ENCODE measurements at places on chromosomes 11 and 22. TPM values are rescaled to one million over a fixed set of nuclear protein-coding genes. Genes with fewer than 3 reads are reported as not detected.
A peak's percentile ranks its signal among the peaks of the same experiment; 100 is the strongest.

GRCh38 chr22:30878516-30879414 is 89.8 kb downstream of the MORC2 start:
- DNase-seq = no peak

DNA sequence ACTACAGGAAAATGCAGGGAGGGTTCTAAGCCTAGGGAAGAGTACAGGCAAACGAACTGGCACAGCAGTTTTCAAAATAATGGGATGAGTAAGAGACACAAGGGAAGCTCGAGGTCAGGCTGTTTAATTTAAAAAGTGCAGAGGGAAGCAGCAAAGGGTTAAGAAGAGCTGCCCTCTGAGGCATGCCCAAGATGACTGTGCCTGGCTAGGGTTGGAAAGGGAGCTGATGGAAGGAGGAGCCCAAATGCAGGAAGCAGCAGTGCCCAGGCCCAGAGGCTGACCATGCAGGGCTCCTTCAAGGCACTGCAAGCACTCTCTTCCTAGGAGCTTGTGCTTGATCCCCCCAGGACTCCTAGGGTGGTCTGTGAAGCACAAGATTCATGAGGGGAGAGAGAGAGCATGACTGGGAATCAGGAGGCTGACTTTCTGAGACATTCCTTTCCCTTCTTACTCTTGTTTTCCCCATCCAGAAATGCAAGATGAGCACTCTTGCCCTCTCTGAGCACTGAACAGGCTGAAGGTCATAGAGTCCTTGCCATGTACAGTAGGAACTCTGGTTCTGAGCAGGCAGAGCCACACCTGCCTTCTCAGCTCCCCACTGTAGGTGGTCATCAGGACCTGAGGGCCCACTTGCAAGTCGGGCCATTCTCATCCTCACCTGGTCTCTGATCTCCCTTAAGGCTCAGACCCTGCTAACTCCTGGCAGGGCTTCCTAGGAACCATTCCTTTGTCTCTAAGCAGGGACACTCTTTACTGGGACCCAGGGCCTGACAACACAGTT is 46.7 kb upstream of the DRD2 start:
- DNase-seq = no peak

- DNase-seq = no peak
Measured at GRCh38 chr11:66346476-66347424, 679 bp downstream of the B4GAT1 start.

- no peak for DNase-seq
Measured at GRCh38 chr22:19691721-19692341, 22.5 kb upstream of the SEPTIN5 start.

DNA sequence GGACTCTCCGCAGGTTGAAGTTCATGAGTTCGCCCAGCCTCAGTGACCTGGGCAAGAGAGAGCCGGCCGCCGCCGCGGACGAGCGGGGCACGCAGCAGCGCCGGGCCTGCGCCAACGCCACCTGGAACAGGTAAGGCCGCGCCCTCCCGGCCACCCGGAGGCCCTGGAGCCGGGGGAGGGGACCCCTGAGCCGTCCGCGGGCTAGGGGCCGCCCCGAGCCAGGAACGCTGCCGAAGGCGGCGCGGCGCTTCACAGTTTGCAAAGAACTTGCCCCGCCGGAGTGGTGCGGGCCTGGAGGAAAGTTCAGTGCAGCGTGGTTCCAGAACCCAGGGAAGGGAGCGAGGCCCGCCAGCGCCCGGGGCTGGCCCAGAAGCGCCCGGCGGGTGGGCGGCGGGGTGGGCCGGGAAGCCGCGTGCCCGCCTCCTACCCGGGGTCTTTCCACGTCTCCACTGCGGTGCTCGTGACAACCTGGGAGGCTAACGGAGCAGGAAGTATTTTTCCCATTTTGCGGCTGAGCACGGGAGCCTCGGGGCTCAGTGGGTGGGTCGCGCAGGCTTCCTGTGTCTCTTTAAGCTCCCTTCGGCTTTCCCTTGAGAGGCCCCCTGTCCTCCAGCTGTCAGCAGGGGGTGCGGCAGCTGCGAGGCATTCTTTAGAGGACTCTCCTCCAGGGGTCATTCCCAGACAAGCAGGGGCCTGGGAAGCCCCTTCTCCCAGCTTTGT is 635 bp downstream of the PRR5 start:
- DNase-seq = peak; percentile 34

- peak; percentile 70 for DNase-seq
Measured at GRCh38 chr11:13238879-13239514, 38.6 kb upstream of the BMAL1 start.

DNA sequence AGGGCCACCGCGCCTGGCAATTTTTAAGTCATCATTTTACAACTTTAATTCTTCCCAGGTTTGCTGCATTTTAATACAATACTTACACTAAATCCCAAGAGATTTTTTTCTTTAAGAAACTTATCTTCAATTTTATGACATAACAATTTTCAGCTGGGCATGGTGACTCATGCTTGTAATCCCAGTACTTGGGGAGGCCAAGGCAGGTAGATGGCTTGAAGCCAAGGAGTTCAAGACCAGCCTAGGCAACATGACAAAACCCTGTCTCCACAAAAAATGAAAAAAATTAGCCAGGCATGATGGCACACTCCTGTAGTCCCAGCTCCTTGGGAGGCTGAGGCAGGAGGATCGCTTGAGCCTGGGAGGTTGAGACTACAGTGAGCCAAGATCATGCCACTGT is 38.8 kb downstream of the CLDN25 start:
- DNase-seq = no peak

DNA sequence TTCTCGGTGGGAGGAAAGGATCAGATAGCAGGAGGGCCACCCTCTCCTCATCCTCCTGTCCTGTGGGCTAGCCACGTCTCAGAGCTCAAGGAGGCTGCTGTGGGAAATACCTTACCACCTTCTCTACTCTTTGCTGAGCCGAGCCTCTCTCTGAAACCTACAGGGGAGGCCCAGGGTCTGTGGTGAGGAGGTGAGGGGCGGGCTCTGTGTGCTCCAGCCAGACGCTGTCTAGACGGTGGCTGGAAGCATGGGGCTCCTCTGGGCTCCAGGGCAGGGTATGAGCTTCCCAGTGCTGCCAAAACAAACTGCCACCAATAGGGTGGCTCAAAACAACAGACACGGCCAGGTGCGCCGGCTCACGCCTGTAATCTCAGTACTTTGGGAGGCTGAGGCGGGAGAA is 5.5 kb upstream of the TMPRSS6 start:
- DNase-seq = no peak

Gene ALX4
- not detected for total RNA-seq

Gene MAML2
- total RNA-seq = 28.1 TPM
